ENCODE measurements at places on chromosomes 1 and 21.

- DNase-seq, result no peak
These were observed 37.7 kb downstream of the SYCP1 start for GRCh38 chr1:114892194-114892918.

GRCh38 chr1:100847361-100848082 is 47.1 kb downstream of the EXTL2 start:
- DNase-seq, result no peak

DNA sequence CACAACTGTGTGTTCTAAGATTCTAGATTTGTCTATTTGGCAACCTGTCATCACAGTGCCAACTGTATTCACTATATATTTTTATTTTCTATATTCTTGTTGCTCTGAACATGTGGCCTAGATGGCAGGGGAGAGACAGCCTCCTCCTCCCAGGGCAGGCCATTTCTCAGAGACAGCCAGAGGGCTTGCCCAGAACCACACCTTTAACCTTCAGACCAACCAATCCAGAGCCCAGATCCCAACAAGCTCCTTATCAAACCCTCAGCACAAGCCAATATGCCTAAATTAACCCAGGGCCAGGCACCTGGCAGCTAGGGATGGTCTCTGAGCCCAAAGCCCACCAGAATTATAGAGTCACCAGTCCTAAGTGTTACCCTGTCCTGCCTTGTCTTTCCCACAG is 19.3 kb downstream of the TRIM11 start:
- no peak for DNase-seq

- no peak for DNase-seq
These were observed 14.0 kb upstream of the L1TD1 start for GRCh38 chr1:62180639-62181038.

DNA sequence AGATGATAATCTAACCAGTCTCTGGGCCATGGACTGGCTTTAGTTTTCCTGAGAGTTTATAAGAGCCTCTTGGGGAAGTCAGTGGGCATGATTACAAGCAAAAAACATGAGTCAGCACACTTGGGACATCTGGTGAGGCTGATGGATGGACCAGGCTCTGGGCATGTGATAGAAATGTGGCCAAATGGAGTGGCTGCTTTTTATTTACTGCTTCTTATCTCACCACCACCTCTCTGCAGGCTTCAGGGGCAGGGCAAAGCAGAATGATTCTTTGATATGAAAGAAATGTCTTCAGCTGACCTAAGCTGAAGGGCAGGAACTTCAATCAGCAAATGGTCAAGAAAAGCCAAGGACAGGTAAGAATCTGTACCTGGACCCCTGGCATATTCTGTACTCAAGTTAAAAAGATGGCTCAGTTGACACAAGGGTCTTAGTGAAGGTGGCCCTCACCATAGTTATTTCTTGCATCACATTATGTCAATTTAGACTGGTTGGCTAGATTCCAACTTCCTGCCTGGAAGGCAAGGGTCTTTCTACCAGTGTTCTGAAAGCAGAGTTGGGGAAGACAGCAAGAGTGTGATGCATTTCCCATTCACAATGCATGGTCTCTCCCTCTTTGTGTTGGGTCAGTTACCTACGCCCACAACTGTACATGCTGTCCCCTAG is 162.8 kb downstream of the FASLG start:
- DNase-seq, result no peak

GRCh38 chr1:175708787-175709186 is 34.6 kb downstream of the TNR start:
- DNase-seq, result no peak

All from NCI-H1092 treated with DMSO at 0.1 percent for 48 hours (cell line).